Muscle of back (tissue), 13 donors: ENCODE measurements at places on chromosomes 1 and 21. TPM values are rescaled to one million over a fixed set of nuclear protein-coding genes. Genes with fewer than 3 reads are reported as not detected.
A peak's percentile ranks its signal among the peaks of the same experiment; 100 is the strongest.

Gene SLC9A1
- 15.7 TPM for polyA plus RNA-seq

DNA sequence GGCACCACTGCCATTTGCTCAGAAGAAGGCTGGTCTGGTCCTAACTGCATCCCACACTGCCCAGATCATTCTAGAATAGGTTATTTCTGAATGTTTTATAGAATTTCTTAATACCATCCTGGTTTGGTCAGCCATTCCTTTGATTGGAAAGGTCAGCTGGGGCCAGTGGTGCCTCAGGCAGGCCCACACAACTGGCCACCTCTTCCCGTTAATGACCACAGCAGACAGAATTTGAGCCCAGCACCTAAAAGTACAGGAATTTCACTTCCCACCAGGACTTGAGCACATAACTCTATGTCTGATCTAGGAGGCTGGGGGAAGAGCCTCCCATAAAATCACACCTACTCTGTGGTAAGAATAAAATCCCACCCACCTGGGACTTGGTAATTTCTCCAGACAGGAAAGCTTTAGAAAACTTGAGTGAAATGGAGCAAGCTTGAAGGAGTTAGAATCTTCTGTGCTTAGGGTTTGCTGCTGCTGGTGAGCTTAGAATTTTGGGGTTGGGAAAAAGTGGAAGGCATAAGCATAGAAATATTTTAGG lies 6.6 kb upstream of the PLA2G2C start:
- DNase-seq = no peak

Gene RPTN
- not detected for polyA plus RNA-seq

GRCh38 chr1:160499631-160500030 lies 23.4 kb downstream of the SLAMF6 start:
- DNase-seq = no peak

GRCh38 chr1:205619376-205619775 lies 12.4 kb downstream of the ELK4 start:
- no peak for DNase-seq

DNA sequence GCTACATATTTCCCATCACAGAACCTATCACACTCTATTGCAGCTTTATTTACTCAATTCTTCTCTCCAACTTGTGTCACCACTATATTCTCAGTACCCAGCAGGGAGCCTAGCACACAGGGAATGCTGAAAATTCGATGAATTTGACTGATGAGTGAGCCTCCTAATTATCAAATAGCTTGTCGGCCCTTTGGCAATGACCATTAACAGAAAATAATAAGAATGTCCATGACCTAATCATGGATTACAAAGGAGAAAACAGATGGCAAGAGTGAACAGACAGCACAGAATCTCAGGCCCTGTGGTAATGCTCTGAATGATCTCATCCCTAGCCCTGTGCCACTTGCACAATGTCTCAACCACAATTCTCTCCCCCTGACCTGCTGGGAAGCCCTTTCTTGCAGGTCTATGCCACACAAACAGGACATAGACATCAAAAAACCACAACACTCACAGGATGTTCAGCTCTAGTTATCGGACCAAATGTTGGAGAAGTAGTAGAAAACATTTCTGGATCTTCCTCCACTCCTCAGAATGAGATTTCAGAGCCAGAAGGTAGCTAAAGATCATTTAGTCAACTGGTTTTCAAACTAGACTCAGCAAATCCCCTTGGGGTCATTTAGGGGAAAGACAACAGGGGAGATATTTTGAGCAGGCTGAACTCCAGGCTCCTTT lies 68.4 kb downstream of the LUZP1 start:
- DNase-seq = peak; percentile 46

DNA sequence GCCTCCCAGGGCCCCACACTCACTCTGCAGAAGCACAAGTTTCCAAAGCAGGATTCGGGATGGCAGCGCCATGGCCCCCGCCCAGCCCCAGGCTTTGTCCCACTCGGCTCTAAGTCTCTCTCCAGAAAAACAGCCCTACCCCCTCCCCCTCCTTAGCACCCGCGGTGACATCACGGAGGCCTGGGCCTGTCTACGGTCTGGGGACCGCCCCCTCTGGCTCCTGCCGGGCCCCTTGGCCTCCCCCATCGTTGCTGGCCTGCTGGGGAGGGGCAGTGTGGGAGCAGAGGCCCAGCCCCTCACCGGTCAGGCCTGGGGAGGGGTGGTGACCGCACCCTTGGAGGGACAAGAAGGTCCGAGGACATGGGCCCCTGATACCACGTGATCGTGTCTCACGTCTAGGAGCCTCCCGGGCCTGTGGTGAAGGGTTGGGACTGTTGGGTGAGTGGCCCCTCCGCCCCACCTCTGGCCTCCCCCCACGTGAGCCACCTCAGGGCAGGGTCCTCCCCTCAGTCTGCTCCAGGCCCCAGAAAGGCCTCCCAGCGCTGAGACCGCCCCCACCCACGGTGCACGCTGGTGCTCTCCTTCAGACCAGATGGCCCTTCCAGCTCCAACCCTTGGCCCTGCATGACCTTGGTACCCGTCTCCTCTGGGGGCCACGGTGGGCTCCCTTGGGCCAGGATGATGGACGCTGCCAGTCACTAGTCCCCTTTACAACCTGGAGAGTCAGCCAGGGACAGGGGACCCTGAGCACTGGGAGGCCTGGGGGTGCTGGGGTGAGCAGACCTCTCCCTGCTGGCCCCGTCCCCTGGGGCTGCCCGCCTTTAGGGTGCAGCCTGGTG lies at the start of gene MXRA8:
TSS of gene MXRA8 (minus strand) at position 123 of the 839 bp plus-strand sequence. CDS start at position 72, 51 bp downstream.
- DNase-seq = peak; percentile 87

Gene FAM89A
- polyA plus RNA-seq = 10.5 TPM

GRCh38 chr1:65469126-65469888 lies 48.8 kb downstream of the LEPR start:
- no peak for DNase-seq

DNA sequence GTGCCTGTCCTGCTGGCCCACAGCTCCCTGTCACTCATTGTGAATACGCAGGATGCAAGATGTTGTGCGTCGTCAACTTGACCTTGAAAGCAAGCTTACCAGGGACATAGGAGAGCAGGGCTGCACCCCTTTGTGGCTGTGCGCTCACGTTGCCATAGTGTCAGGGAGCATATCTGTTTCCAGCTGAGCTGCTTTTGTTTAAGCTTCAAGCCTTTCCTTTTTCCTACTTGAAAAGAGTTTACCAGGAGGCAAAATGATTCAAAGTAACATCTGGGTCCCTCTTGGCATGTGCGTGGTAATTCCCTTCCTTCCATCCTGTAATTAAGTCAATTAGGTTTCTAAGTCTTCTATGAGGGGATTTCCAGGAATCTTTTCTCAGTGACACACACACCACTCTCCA lies 537.1 kb downstream of the AJAP1 start:
- DNase-seq = no peak

GRCh38 chr21:29726044-29726443 lies 213.8 kb downstream of the GRIK1 start:
- DNase-seq = no peak

Gene FAM177B
- polyA plus RNA-seq = not detected

DNA sequence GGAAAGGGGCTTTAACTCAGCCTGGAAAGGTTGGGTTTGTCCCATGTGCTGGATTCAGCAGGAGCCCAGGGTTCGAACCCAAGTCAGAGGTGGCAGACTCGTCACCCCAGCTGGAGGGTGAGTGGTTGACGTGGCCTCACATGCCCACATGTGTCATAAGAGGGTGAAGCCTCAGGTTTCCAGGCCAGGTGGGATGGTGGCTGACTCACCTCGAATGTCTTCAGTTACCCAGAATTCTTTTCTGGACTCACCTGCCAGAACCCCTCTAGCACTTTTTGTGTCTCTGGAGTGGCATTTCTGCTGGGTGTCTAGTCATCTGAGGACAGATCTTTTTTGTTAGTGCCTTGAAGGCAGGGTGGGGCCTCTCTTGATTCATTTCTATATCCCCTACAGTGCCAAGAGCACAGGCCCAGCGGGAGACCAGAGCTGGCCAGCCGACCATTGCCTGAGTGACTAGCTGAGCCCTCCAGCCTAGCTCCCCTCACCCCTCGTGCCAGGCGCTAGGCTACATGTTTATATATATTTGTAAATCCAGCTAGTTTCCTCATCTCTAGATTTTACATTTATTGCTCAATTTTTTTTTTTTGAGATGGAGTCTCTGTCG lies 28.1 kb downstream of the IL6R start:
- no peak for DNase-seq

Gene SIM2
- 1.6 TPM for polyA plus RNA-seq

- peak; percentile 16 for DNase-seq
Measured at GRCh38 chr1:219990782-219991510, 55.4 kb downstream of the EPRS1 start.

- DNase-seq = no peak
Measured at GRCh38 chr1:221405146-221405545, 336.7 kb downstream of the DUSP10 start.

- DNase-seq = no peak
Measured at GRCh38 chr1:10302416-10302815, 92.0 kb downstream of the KIF1B start.

DNA sequence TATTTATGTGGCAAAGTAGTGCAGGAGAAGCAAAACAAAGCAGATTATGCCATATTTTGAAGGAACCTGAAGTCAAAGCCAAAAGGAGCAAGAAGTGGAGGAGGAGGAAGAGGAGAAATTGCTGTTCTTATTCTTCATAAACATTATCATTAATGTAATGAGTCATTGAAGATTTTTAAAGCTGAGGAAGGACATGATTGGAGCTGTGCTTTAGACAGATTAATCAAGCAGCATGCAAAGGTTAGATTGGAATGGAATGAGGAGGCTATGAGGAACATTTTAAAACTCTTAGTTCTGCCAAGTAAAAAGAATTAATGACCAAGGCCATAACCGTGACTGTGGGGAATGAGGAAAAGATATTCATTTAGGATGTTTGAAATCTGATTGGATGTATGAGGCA lies 33.0 kb upstream of the HSD17B7 start:
- DNase-seq = no peak

DNA sequence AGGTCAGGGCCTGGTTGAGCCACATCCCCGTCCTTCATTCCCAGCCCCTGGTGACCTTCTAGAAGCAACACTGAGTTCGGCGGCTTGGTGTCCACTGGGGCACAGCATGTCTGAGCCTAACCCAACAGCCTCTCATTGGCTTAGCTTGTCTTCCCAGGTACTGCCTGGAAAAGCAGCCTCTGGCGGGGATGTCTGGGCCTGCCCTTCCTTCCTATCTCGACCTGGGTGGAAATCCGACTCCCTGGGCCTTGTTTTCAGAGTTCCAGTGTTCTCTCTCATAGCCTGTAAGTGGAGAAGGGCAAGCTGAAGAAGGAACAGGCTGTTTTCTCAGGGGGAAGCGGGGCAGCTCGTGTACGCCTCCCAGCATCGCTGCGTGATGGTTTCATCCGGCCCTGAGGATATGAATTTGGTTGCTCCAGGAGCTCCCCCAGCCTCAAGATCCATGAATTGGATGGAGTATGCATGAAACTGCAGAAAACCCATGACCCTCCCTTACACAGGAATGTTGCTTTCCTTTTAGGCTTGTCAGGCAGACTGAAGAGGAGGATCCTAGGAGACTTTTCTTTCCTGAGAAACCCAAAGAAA lies 116.5 kb upstream of the IRF2BP2 start:
- DNase-seq = no peak

Gene CDA
- polyA plus RNA-seq = 0.96 TPM

GRCh38 chr1:83694449-83694848 lies 304.5 kb downstream of the TTLL7 start:
- DNase-seq = no peak

Gene FAM131C
- polyA plus RNA-seq = 0.20 TPM

DNA sequence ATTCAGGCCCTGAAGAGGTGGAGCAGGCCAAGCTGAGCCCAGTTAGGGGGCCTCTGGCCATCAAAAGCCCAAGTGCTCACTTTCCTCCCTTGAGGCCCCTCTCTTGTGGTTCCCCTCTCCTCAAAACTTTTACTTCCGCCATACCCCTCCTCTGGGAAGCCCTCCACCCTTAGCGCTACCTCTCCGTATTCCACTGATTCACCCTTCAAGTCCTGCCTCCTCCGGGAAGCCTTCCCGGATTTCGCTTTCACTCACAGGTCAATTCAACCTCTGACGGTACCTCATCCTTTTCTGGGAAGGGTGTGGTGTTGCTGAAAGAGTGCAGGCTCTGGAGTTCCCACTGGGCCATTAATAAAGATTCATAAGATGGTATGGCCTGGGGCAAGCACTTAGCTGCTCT lies 19.1 kb downstream of the SPOCD1 start:
- no peak for DNase-seq

Gene EPS8L3
- polyA plus RNA-seq = not detected

Gene CFAP107
- 0.12 TPM for polyA plus RNA-seq

DNA sequence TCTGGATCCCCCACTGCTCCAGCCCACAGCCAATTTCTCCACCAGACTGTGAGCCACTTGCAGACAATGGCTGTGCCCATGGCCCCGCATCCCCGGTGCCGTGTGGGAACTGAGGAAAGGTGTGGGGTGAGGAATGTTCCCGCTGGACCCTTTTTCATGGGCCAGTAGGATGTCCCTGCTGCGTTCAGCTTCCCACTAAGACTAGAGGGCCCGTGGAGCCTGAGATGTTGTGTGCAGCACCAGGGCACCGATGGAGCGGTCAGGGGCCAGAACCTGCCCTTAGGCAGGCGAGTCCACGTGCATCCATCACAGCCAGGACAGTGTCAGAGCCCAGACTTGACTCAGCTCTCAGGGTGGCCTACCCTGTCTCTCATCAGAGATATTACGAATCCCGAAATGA lies 105.7 kb upstream of the COL6A1 start:
- no peak for DNase-seq

DNA sequence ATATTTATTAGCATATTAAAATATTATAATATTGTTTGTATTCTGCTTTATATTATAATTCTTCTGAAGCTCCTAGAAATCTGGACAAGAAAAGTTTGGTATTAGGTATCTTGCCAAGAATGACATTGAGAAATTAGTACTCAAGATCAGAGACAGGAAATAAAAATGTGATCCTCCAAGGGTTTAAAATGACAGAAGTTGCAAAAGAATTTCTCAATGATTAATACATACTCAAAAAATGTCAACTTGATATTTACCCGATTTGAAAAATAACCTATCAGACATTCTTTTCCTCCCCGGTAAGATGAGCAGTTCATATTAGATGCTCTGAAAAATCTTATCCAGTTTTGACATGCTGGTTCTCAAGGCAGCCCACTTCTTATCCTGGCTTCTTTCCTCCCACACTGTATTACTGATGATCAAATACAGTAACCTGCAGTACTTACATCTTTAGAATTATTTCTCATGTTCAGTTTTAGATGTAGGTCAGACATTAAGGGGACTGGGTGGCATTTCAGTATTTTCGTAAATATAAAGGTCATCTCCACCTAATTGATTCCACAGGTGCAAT lies 55.3 kb downstream of the CACHD1 start:
- DNase-seq = no peak

DNA sequence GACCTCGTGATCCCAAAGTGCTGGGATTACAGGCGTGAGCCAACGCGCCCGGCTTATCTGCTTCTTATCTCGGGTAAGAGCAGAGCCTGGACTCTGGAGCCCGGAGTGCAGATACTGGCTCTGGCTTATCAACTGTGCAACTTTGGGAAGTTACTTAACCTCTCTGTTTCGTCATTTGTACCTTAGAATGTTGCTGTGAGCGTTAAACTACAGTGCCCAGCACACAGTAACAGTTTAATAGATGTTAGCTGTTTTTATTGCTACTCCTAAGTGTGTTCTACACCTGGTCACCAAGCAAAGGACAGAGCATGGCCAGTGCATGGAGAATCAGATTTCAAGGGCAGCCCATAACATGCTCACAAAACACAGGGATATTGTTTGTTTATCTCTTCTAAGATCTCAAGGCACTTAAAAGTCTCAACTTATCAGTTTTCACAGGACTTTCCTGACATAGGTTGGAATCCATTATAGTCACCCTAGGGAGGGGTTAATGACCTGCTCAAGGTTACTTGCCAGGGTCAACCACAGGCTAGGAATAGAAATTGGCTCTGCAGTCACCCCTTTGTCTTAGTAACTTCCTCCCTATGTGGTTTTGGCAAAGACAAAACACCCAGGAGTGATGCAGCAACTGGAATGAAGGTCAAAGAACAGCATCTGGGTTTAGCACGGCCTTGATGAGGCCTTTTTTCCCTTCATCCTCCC lies 22.5 kb upstream of the SRP9 start:
- DNase-seq = no peak
